ENCODE measurements at places on chromosomes 6 and 20.
A peak's percentile ranks its signal among the peaks of the same experiment; 100 is the strongest.

DNA sequence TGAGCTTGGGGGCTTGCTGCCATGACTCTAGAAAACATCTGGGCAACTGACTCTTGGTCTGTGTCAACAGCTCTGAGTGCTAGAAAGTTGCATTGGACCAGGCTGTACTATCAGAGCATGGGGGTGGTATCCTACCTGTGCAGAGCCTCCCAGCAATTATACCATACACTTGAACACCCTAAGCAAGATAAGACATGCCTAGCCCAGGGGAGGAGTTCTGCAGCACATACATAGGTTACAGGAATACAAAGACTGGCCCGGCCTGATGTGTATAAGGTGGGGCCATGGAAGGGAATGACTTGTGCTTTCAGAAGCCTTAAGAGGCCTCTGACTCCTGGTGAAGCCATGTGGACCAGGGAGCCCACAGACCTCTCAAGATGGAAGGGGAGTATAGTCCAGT lies 11.4 kb upstream of the MOCS1 start:
- no peak for DNase-seq

- peak; percentile 93 for DNase-seq
Observed at GRCh38 chr6:154292855-154293519, 63.6 kb downstream of the IPCEF1 start.

DNA sequence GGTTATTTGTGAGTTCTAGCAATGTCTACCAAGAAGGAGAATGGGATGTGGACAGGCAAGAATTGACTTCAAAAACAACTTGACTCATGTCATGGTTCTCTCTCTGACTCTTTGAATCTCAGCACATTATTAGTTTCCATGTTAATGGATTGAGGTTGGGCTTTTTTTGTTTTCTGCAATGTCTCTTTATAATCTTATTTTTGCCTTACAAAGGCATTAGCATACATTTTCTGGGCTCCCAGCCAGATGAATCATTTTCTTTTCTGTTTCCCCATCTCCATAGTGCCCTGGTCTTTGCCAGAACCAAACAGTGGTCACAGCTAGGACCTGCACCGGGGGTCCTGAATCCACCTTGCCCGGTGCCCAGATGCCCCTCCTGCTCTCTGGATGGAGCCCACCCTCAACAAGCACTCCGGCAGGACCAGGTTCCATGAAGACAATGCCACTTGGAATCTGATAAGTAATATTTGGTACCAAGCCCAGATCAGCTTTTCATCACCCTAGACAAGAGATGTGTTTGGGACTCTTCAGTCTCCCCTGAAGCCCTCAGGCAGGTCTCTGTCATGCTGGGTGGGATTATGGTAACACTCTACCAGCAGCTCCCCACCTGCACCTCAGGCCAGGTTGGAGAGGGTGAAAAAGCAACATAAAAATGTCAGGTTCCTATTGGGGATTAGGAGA lies 266.7 kb upstream of the SULF2 start:
- peak; percentile 100 for DNase-seq

GRCh38 chr20:52201395-52201794 lies 9.8 kb upstream of the ZFP64 start:
- no peak for DNase-seq

DNA sequence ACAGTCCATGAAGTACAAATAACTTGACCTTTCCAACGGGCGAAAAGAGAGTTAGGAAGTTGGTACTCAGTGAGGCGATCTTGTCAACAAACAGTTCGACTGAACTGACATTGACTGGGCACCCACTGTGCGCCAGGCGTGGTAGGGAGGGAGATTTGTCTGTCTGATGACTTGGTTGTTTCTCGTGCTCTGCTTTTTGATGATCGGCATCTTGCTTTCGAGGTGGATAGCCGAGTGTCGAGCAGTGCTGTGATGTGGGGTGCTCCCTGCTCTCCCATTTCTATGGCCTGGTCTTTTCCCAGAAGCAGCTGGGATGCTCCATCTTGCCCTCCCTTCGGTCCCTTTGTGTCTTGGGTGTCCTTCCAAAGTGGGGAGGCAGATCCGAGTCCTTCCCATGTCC lies 30.4 kb downstream of the RPP40 start:
- no peak for DNase-seq

- DNase-seq: no peak
Observed at GRCh38 chr20:24456398-24456781, 13.0 kb upstream of the SYNDIG1 start.

DNA sequence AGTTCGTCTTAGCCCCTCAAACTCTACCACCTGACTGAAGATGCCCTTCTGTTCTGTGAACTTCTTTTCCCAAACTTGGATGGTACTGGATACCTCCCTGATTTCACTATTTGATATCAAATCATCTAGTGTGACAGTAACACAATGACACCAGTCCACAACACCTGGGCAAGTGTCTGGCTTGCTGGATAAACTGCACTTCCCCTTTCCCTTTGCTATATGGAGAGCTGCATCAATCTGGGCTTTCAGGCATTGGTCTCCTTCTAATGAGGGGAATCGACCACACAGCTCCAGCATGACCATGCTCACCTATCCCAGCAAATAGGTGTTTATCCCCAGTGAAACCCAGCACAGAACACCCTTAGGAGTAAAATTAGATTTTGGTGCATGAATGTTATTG lies 3.1 kb downstream of the F13A1 start:
- no peak for DNase-seq

DNA sequence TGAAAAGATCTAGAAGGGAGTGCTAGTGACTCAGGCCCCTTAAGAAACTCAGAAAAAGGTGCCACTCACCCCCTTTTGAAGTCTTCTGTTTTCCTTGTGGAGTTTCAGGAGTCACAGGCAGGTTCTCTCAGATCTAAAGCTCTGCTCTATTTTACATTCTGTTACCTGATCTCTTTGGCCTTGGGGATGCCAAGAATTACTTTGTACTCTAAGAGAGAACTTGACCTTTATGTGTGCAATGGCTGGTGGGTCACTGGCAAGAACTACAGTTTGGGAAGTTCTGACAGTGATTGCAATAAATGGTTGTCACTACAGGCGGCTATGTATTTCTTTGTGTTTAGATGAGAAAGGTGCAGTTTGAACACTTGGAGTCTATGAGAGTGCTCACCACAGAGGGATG lies 24.2 kb upstream of the ENPP4 start:
- no peak for DNase-seq

DNA sequence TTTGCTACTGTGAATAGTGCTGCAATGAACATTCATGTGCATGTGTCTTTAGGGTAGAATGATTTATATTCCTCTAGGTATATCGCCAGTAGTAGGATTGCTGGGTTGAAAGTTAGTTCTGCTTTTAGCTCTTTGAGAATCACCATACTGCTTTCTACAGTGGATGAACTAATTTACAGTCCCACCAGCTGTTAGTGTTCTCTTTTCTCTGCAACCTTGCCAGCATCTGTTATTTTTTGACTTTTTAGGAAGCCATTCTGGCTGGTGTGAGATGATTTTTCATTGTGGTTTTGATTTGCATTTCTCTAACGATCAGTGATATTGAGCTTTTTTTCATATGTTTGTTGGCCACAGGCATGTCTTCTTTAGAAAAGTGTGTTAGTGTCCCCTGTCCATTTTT lies 40.0 kb downstream of the PLG start:
- DNase-seq: no peak

DNA sequence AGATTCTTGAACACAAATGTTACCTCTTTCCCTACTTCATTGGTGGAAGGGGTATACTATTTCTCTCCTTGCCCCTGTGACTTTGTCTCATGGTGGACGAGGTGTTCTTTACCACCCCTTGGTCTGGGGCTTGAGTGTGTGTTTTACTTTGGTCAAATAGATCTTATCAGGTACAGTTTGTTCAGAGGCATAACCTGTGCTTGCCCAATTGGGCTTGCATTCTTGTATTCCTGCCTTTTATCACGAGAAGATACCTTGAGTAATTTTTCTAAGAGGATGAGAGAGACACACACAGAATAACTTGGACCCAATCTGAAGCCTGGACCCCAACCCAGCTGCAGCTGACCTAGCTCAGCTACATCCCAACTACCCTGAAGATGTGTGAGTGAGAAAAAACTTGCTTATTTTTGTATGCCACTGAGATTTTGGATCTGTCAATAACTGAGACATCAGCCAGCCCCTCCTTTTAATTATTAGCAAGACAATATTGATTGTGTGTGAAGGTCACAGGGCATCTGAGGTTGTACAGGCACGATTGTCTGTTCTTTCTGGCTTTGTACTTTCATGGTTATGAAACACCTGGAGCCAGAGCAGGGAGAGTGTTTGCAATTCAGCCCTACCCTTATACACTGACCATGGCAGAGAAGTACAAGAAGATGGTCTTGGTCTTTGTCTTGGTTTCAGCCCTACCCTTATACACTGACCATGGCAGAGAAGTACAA lies 204.7 kb upstream of the SLC35B3 start:
- DNase-seq: no peak

- DNase-seq: no peak
Observed at GRCh38 chr6:114288701-114289495, 53.9 kb downstream of the HS3ST5 start.

DNA sequence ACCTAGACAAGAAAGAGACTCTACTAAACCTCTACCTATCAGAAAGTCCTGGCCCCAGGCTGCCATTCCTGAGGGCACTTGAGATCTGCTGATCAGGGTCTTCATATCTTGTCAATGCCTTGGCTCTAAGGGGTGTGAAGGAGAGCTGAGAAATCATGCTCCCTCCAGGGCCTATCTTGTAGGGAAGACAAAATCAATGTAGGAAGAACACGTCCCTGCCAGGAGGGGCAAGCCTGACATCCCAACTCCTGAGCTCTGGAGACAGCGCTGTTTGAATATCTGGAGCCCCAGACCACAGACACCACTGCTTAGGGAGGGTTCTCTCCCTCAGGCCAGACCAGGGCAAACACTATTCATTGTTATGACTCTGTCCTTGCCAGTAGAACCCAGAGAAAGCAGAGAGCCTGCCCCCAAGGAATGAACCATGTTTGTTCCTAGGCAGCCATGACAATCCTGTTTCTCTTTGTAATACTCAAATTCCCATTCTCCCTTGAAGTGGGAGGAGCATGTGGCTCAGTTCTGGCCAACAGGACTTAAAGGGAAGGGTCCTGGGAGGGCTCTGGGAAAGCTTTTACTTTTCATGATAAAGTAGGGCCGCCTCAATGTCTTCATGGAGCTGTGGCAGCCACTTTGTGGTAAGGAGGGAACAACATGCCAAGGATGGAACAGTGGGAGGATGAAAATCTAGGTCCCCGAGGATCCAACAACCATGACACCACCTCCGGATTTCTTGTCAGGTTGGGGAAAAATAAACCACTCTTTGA lies 1.8 kb upstream of the FASTKD5 start:
- no peak for DNase-seq

DNA sequence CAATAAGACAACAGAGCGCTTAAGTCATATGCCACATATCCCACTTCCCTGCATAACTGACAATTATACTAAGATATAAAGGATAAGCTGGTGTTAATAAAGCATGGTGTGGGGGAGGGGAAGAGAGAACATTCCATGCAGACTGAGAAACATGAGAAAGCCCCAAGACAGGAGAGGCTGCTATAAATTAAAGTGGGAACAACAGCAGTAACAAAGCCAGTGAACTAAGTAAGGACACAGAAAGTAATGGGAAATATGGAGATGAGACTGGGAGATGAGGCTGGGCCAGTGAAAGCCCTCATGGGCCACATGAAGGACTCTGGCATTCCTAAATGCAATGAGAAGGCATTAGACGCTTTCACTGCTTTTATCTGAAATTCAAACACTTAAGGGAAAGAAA lies 41.3 kb downstream of the SESN1 start:
- DNase-seq: no peak

DNA sequence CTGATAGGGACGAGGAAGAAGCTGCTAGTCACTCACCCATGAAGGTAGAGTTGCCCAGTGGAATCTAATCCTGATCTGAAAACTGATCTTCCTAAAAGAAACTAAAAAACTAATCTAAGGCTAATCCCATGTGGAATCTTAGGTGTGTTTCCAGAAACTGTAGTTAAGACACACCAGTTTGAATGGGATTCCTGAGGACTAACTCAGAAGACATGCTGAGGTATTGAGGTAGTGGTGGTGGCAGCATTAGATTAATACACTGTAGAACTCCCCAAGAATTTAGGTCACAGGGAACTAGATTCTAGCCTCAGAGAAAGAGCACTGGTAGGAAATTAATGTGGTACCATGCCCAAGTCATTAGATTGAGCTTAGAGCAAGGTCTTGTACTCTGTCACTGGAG lies 19.6 kb upstream of the AKAP7 start:
- no peak for DNase-seq

- no peak for DNase-seq
Observed at GRCh38 chr6:17740559-17741220, 34.0 kb upstream of the NUP153 start.

DNA sequence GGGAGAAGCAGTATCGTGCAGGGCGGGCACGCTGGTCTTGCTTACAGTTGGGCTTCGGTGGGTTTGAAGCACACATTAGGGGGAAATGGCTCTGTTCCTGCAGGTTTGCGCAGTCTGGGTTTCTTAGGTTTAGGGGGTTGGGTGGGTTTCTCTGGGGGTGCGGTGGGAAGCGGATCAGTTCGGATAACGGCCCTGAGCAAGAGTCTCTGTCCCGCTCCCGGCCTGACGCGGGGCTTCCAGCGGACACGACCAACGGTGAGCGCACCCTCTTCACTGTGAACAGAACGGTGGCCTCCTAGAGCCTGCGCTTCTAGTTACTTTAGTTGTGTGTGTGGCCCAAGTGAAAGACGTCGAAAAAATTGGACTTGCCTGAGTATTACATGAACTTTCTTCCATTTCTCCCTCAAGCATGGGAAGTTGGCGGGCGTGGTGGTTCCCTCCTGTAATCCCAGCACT lies 635 bp upstream of the ELOVL2 start:
- DNase-seq: no peak

GRCh38 chr20:6644813-6645628 lies 122.5 kb upstream of the BMP2 start:
- no peak for DNase-seq

GRCh38 chr20:20772497-20773085 lies 60.1 kb upstream of the RALGAPA2 start:
- DNase-seq: no peak

- peak; percentile 55 for DNase-seq
Observed at GRCh38 chr20:57594092-57594951, 25.9 kb downstream of the ZBP1 start.

DNA sequence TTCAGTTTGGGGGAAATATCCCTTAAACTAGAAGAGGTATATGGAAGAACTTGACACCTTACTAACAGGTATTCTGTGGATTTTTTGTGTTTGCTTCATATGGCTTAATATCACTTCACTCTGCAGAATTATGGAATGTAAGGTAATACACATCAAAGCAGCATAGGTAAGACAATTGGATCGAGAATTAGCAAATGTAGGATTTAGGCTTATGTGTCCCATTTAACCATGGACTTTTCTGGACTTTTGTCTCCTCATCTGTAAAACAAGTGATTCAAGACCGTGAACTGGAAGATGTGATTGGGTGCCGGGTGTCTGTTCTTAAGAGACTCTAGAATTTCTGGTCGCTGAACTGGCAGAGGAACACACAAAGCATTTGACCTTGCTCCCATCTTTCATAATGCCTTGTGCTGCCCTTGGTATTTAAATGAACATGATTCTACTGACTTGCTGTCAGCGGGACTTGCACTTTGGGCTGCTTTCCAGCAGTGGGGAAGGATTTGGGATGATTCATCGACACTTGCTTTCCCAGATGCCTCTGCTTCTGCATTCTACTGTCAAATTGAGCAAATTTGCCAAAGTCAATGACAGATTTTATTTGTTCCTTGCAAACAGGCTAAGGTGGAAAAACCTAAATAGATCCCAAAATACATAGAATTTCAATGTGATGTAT lies 199.8 kb downstream of the PLCB1 start:
- DNase-seq: peak; percentile 22

Measured in M059J (cell line).